NCI-H1694 treated with DMSO at 0.1 percent for 48 hours (cell line): ENCODE measurements at places on chromosomes 2 and 18.

GRCh38 chr18:43934781-43935471, 657.6 kb upstream of the SYT4 start:
- no peak for DNase-seq

DNA sequence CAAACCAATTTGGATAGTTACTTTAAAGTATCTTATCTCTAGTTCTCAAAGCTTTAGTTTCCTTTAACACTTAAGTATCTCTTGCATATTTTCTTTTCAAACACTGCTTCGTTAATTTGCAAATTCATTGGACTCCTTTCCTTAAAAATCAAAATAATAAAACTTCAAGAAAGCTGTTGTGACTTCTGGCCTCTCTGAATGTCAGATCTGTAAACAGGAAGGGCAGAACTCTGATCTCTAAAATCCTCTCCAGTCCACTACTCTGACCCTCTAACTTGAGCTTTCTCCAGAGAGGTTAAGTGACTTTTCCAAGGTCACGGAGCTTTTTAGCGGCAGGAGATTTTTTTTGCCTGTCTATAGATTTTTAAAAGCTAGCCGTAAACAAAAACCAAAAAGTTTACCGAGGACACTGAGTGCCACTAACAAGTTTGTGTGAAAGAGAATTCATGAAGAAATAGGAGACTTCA, 155.5 kb downstream of the TGIF1 start:
- DNase-seq: no peak

GRCh38 chr2:108575132-108575966, 41.1 kb downstream of the LIMS1 start:
- DNase-seq: no peak

DNA sequence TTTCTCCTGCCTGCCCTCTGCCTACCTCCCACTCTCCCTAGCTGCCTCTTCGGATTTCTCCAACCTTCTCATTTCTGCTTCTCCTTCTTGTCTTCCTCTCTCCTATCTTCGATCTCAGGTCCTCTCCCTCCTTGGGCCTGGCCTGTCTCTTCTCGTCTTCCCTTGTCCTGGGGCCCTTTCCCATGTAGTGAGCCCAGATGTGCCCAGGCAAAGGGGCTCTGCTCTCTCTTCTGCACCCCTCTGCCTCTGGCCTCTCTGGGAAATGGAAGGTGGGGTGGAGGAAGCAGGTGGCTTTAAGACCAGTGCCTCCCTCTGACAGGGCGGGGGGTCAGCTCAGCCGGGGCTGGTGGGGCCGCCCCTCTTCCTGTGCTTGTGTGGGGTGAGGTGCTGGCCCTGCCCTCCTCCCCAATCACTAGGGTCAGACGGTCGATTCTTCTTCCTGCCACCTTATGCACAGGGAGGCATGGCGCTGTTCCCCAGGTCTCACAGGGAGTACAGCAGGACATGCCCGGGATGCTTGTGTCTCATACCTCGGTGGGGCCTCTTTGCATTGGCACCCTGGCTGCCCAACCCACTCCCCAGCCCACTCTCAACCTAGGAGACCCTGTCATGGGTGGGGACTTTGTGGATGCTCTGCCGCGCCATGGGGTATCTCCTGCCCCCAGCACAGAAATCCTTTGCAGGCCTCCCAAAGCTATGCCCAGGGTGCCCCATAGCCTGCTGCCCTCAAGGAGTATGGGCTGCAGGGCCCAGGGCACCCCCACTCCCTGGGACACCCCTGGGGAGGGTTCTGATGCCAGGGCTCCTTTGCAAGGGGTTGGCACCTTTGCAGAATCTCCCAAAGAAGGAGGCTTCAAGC, 213.8 kb upstream of the HAAO start:
- no peak for DNase-seq

GRCh38 chr18:59871711-59872362, 28.0 kb upstream of the PMAIP1 start:
- DNase-seq: no peak

GRCh38 chr2:159549234-159549633, 67.1 kb downstream of the BAZ2B start:
- DNase-seq: no peak

DNA sequence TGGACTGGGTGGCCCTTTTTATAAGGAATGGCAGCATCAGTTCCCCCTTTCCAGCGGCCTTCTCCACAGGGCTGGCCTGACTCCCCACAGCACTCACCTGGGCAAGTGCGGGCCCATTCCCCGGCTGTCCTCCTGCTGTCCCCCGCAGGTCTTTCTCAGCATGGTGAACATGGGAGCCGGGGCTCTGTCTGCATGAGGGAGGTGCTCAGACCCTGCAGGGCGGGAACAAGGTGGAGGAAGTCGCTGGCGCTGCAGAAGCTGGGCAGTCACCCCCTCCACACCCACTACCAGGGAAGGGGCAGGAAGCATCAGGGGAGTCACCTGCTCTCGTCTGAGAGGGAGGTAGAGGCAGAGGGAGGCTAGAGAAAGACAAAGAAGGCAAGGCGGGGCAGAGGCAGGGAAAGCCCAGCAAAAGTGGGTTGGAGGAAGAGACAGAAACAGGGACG, 12.2 kb downstream of the HES6 start:
- DNase-seq: no peak

DNA sequence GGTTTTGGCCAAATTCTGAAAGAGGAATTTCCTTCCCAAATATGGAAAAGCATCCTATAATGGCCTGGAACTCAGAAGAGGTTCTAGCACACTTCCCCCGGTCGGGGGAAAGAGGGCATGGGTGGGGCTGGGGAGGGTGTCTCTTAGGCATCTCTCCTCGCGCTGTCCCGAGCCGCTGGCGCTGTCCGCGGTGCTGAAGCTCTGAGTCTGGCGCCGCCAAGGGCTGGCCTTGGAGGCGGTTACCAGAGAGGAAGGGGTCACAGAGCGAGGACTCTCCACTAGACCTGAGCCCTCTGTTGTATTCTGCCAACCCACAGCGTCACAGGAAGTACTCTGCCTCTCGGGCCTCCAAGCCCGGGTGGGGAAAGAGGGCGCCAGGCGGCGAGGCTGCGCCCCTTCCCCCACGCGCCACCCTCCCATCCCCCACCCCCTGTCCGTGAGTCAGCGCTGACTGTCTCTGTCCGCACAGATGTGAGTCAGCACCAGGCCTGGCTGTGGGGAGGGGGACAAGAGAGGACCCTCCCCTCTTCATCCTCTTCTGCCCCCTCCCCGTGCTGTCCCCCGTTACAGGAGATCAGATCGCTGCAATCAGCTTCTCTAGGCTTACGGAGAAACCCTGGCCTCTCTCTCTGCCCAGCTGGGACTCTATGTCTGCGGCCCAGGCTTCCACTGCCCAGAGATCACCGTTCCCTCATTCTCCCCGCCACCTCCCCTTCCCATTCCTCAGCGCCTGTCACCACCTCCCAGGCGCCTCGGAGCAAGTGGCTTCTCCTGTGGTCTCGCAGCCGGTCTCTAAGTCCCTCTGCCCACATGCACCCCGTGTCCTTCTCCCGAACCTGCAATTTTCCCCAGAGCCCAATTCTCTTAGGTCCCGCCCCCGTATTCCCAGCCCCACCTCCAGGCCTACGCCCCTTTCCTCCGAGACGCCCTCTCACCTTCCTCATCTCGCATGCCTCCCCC, 779 bp downstream of the PTPRN start:
- DNase-seq: no peak
